ENCODE measurements at places on chromosomes 3 and 15.
A peak's percentile ranks its signal among the peaks of the same experiment; 100 is the strongest.

- DNase-seq = no peak
Measured at GRCh38 chr3:184730924-184731323, 19.1 kb upstream of the MAGEF1 start.

DNA sequence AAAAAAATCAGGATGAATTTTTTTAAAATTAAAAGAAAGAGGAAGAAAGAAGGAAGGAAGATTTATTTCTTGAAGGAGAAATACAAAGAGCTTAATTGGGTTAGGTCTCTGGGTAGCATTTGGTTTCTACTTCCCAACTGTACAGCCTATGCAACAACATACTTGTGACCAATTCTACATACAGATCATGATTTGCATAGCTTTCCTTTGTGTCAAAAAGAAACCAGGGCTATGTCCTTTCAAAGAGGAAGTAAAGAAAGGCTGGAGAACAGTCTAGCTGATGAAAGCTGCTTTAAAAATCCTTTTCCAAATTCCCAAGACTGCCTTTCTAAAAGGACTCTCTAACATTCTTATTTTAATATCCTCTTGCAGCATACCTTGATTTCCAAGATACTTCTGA is 6.1 kb upstream of the HGD start:
- DNase-seq = peak; percentile 43

- peak; percentile 1 for DNase-seq
Measured at GRCh38 chr3:164806188-164806587, 272.1 kb downstream of the SI start.

- no peak for DNase-seq
Measured at GRCh38 chr3:33718595-33718907, 497 bp upstream of the CLASP2 start.

- DNase-seq = no peak
Measured at GRCh38 chr3:73222126-73222525, 160.7 kb downstream of the EBLN2 start.

- DNase-seq = no peak
Measured at GRCh38 chr15:80766275-80766674, 12.9 kb upstream of the CEMIP start.

DNA sequence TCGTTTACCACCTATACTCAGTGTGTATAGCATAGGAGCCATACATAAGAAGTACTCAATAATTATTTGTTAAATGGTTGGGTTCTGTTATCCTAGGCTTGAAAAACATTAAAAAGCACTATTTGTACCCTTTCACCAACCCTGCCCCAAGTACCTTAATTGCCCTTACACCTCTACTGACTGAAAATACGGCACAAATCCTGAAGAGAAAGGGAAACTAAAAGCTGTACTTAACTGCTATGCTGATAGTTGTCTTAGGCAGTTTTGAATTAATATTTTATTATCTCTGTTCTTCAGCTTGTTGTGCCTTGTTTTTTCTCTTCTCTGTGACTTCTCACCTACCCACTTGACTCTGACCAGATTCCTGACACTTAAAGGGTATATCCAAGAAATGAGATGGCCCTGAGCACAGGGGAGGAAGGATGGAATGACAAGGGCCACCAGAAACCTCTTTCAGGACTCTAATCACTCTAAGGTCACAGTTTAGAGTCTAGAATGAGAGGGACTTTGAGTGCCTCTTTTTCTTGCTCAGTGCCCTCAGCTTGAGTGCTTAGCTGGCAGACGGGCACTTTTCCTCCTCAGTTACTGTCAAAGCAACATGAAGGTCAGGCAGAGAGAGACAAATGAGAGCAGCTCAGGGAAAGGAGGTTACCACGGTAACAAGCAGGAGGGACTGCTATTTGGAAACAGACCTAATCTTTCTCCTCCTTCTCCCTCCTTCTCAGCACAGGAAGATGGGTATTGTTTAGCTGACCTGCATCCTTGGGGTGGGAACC is 136.5 kb downstream of the ZNF609 start:
- peak; percentile 74 for DNase-seq

GRCh38 chr15:62711691-62712454 is 330.7 kb upstream of the TPM1 start:
- DNase-seq = peak; percentile 55

DNA sequence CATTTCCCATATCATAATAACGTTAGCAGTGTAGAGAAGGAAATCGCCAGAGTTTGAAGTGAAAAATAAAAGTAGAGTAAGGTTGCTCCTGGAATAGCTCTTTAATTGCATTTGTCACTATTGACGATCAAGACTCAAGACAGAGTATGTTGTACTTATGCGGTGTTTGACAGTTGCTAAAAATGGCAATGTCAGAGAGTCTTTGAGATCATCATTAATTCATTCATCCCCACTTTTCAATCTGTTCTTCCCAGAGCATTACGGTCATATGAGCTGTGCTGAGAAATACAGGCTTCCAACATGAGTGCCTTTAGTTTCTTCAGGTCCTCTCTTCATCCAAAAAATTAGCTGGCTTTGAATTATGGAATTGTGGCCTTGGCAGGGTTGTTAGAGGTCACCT is 173.8 kb upstream of the CHRM5 start:
- DNase-seq = no peak

- no peak for DNase-seq
Measured at GRCh38 chr3:53970661-53971060, 79.0 kb upstream of the SELENOK start.

All from mesenchymal stem cell (in vitro differentiated cells and primary cell).